A549 treated with CpdA at 1 μM for 4 hours (cell line): ENCODE measurements at places on chromosomes 6 and 20. TPM values are rescaled to one million over a fixed set of nuclear protein-coding genes. Genes with fewer than 3 reads are reported as not detected.

The IL22RA2 gene
- not detected in 5 replicates for total RNA-seq

The SMLR1 gene
- total RNA-seq: not detected in 5 replicates

The SLC12A5 gene
- 11.6 to 15.4 TPM (median 14.4 TPM) in 5 replicates for total RNA-seq

The SULF2 gene
- total RNA-seq: 19.4 to 22.7 TPM (median 21.6 TPM) in 5 replicates

The ZNF334 gene
- total RNA-seq: not detected in 5 replicates

The FAM50B gene
- total RNA-seq: 3.5 to 5.5 TPM (median 5.0 TPM) in 5 replicates

The GPLD1 gene
- 0.66 to 1.2 TPM (median 1.1 TPM) in 5 replicates for total RNA-seq

The PPP1R14C gene
- total RNA-seq: 0.67 to 0.83 TPM (median 0.79 TPM) in 5 replicates

The GSTA2 gene
- not detected in 5 replicates for total RNA-seq

The PDE7B gene
- 1.2 to 2.2 TPM (median 1.6 TPM) in 5 replicates for total RNA-seq

The SLC17A3 gene
- 0.95 to 1.5 TPM (median 1.2 TPM) in 5 replicates for total RNA-seq

The OR2B6 gene
- 0.15 to 0.23 TPM (median 0.19 TPM) in 3 of 5 replicates, not detected in the others for total RNA-seq

The BTN3A1 gene
- total RNA-seq: 2.3 to 4.2 TPM (median 3.6 TPM) in 5 replicates

The SDC4 gene
- total RNA-seq: 111 to 147 TPM (median 128 TPM) in 5 replicates

The CRYBG1 gene
- total RNA-seq: 0.41 to 0.83 TPM (median 0.55 TPM) in 5 replicates

The OR2H2 gene
- total RNA-seq: not detected in 5 replicates

The OXT gene
- not detected in 5 replicates for total RNA-seq

The EPPIN gene
- not detected in 5 replicates for total RNA-seq

The GGTLC1 gene
- total RNA-seq: not detected in 5 replicates

The PCSK2 gene
- total RNA-seq: not detected in 5 replicates

The ADGB gene
- total RNA-seq: not detected in 5 replicates

The PBOV1 gene
- total RNA-seq: not detected in 5 replicates

The GLP1R gene
- total RNA-seq: not detected in 5 replicates

The DPPA5 gene
- not detected in 5 replicates for total RNA-seq

The ARHGAP40 gene
- total RNA-seq: not detected in 5 replicates

The RAB23 gene
- total RNA-seq: 6.9 to 8.3 TPM (median 7.4 TPM) in 5 replicates

The TAF11 gene
- 18.8 to 21.3 TPM (median 19.3 TPM) in 5 replicates for total RNA-seq

The CCN5 gene
- 23.9 to 36.6 TPM (median 26.9 TPM) in 5 replicates for total RNA-seq

The ZNF76 gene
- 8.6 to 12.3 TPM (median 8.9 TPM) in 5 replicates for total RNA-seq

The RIPOR3 gene
- total RNA-seq: 0.06 to 0.09 TPM in 2 of 5 replicates, not detected in the others

The CHRNA4 gene
- total RNA-seq: 0.16 to 0.29 TPM (median 0.20 TPM) in 5 replicates

The TP53TG5 gene
- not detected in 5 replicates for total RNA-seq

The MYLIP gene
- total RNA-seq: 2.7 to 3.4 TPM (median 3.1 TPM) in 5 replicates

The LPIN3 gene
- total RNA-seq: 8.7 to 13.0 TPM (median 10.4 TPM) in 5 replicates

The LKAAEAR1 gene
- 0.72 to 1.5 TPM (median 1.4 TPM) in 5 replicates for total RNA-seq

The SASH1 gene
- 2.5 to 4.1 TPM (median 2.9 TPM) in 5 replicates for total RNA-seq

The ECT2L gene
- total RNA-seq: not detected in 5 replicates

The PLCB4 gene
- 11.9 to 20.6 TPM (median 14.1 TPM) in 5 replicates for total RNA-seq

The KCNK5 gene
- 0.99 to 1.4 TPM (median 1.2 TPM) in 5 replicates for total RNA-seq

The ACOT8 gene
- 17.6 to 21.5 TPM (median 20.3 TPM) in 5 replicates for total RNA-seq

The TFAP2D gene
- total RNA-seq: not detected in 5 replicates

The INSM1 gene
- total RNA-seq: not detected in 5 replicates

The NR2E1 gene
- 0.03 to 0.09 TPM (median 0.05 TPM) in 3 of 5 replicates, not detected in the others for total RNA-seq

The CDKN1A gene
- 169 to 245 TPM (median 203 TPM) in 5 replicates for total RNA-seq

The TMEM244 gene
- not detected in 5 replicates for total RNA-seq

The SPTLC3 gene
- total RNA-seq: 0.01 to 0.32 TPM (median 0.17 TPM) in 4 of 5 replicates, not detected in the other

The NRSN2 gene
- total RNA-seq: 56.4 to 63.1 TPM (median 60.3 TPM) in 5 replicates

The GPSM3 gene
- 0.31 to 0.67 TPM (median 0.50 TPM) in 5 replicates for total RNA-seq

The STX11 gene
- 1.8 to 2.2 TPM (median 2.0 TPM) in 5 replicates for total RNA-seq

The ABHD16B gene
- total RNA-seq: 0.05 TPM in 1 of 5 replicates, not detected in the others

The FAXC gene
- total RNA-seq: 6.4 to 8.1 TPM (median 6.8 TPM) in 5 replicates

The RNF182 gene
- total RNA-seq: 3.0 to 3.5 TPM (median 3.4 TPM) in 5 replicates

The ASIP gene
- total RNA-seq: not detected in 5 replicates

The GHRH gene
- total RNA-seq: not detected in 5 replicates

The FAM209B gene
- total RNA-seq: 0.32 to 0.76 TPM (median 0.63 TPM) in 3 of 5 replicates, not detected in the others

The DLK2 gene
- 2.7 to 7.1 TPM (median 5.8 TPM) in 5 replicates for total RNA-seq

The EDN3 gene
- total RNA-seq: 0.03 to 0.10 TPM (median 0.08 TPM) in 3 of 5 replicates, not detected in the others
